ENCODE measurements at places on chromosomes 7 and 10.

DNA sequence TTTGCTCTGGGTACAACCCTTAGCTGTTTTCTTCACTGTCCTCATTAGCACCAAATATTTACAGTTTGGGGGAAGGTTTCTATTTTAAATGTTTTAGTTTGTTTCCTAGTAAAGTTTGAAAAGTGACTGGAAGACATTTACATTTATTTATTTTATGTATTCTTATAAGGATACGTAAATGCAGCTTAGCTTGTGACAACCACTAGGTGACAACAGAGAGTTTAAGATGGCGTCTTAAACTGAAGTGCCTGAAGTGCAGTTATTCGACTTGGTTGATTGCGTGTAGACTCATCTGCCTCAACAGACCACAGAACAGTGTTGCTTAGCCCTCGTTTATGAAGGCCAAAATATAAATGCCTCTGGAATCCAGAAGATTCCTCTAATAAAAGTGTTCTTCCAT lies 378.2 kb upstream of the MYO3A start:
- DNase-seq: no peak

DNA sequence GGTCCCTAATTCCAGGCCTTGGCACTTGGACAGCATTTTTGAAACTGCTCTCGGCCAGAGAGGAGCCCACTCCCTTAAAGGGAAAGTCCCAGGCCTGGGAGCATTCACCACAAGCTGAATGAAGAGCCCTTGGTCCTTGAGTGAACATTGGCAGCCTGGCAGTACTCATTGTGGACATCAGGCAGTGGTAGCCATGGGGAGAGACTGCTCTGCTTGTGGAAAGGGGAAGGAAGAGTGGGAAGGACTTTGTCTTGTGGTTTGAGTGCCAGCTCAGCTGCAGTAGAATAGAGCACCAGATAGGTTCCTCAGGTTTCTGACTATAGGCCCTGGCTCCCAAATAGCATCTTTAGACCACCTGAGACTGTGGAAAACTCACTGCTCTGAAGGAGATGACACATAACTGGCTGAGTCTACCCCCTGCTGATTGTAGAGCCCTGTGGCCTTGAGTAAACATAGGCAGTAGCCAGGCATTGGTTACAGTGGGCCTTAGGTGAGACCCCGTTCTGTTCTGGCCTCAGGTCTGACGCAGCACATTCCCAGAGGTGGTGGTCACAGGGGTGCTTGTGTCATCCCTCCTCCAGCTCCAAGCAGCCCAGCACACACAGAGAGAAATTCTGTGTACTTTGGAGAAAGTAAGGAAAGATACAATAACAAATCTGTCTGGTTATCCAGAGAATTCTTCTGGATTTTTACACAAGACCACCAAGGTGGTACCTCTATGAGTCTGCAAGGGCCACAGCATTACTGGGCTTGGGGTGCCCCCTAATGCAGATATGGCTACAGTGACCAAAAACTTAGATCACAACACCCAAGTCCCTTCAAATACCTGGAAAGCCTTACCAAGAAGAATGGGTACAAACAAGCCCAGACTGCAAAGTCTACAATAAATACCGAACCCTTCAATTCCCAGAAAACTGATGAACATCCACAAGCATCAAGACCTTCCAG lies 153.8 kb downstream of the GNAI1 start:
- DNase-seq: no peak

DNA sequence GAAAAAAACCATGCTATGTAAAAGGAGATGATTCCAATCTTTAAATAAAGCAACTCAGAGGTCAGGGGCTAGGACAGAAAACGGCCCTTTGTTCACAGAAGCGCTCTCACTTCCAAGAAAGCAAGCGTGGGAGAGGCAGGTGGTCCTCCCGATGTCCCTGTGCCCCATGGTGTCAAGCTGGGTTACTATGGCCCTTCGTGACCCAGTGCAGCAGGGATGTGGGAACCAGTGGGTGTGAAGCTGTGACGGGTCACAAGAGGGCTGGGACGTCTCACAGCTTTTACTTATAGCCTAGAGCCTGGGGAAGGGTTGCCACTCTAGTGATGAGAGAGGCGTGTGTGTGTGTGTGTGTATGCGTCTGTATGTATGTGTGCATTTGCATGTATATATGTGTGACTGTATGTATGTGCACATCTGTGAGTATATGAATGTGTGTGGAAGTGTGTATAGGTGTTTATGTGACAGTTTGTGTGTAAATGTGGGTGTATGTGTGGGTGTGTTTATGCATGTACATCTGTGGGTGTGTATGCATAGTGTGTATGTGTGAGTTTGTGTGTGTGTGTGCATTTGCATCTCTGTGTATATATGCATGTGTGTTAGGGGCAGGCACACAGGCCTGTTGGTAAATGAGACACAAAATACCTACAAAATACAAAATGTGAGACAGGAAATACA lies 25.2 kb downstream of the HTRA1 start:
- no peak for DNase-seq

- DNase-seq: no peak
These were observed 25.3 kb upstream of the GALNT11 start for GRCh38 chr7:152000191-152000590.

GRCh38 chr7:150897502-150898474 lies 45.5 kb downstream of the AOC1 start:
- DNase-seq: no peak

DNA sequence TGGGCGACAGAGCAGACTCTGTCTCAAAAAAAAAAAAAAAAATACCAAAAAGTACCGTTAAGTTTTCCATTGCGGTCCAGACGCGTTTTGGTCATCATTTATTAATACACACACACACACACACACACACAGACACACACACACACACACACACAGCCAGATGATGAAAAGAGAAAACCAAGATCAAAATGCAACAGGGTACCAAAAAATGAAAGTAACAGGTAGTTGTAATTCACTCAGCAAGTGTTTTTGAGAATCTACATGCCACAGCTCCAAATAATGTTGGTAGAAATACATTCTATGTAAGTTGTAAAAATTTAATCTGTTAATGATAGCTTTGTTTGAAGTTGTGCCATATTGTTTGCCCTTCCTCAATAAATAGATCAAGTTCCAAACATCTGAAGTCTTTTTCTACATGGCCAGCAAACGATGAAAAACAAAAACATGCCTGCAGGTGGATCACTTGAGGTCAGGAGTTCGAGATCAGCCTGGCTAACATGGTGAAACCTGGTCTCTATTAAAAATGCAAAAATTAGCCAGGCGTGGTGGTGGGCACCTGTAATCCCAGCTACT lies 9.4 kb downstream of the YWHAG start:
- DNase-seq: no peak

- DNase-seq: no peak
These were observed 144.5 kb upstream of the FEZF1 start for GRCh38 chr7:122448893-122449589.

GRCh38 chr7:140036224-140036962 lies 26.4 kb downstream of the PARP12 start:
- DNase-seq: no peak

- DNase-seq: no peak
These were observed 194.6 kb upstream of the PHYHIPL start for GRCh38 chr10:58981846-58982245.

DNA sequence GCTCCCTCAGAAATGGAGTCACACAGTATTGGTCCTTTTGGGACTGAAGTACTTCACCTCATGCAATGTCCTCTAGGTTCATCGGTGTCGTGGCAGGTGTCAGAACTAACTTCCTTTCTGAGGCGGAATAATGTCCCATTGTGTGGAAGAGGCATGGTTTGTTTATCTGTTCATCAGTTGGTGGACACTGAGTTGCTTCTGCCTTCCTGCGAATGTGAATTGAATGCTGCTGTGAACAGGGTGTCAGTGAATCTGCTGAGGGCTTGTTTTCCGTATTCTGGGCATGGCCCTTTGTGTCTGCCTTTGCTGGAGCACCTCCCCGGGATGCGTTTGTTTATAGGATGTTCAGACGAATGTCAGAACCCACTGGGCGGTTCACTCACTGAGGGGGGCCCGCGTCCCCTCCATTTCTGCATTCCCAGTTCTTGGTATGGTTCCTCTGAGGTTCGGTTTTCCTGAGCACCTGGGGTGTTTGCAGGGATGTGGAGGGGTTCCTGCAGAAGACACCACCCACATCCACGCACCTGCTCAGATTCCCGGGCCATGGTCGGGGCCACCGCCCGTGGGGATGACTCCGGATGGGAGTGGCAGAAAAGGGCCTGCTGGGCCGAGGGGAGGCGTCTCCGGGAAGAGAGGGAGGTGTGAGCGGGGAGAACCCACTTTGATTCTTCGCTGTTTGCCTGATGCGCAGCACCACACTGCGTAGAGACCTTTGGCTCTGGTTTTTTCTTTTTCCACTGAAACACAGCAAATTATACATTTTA lies 33.1 kb downstream of the CHST12 start:
- DNase-seq: no peak

- DNase-seq: no peak
These were observed 11.0 kb downstream of the ZNF777 start for GRCh38 chr7:149449897-149450296.

DNA sequence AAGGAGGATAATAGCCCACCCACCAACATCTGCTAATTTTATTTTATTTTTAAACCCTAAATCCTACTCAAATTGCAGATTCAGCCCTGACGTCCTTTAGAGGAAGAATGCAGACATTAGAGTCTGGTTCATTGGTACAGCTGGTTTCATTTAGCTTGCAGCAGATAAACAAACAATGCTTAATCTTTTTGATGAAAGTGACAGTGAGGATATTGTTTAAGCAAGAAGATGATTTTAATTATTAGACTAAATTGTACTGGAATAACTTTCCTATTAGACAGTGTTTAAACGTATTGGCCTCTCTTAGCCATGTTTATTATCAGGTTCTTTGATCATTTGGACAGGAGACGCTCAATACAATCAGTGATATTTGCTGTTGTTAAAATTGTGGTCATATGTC lies 164.8 kb downstream of the CDK14 start:
- DNase-seq: no peak

- no peak for DNase-seq
These were observed 225.9 kb upstream of the INHBA start for GRCh38 chr7:41928781-41929180.

DNA sequence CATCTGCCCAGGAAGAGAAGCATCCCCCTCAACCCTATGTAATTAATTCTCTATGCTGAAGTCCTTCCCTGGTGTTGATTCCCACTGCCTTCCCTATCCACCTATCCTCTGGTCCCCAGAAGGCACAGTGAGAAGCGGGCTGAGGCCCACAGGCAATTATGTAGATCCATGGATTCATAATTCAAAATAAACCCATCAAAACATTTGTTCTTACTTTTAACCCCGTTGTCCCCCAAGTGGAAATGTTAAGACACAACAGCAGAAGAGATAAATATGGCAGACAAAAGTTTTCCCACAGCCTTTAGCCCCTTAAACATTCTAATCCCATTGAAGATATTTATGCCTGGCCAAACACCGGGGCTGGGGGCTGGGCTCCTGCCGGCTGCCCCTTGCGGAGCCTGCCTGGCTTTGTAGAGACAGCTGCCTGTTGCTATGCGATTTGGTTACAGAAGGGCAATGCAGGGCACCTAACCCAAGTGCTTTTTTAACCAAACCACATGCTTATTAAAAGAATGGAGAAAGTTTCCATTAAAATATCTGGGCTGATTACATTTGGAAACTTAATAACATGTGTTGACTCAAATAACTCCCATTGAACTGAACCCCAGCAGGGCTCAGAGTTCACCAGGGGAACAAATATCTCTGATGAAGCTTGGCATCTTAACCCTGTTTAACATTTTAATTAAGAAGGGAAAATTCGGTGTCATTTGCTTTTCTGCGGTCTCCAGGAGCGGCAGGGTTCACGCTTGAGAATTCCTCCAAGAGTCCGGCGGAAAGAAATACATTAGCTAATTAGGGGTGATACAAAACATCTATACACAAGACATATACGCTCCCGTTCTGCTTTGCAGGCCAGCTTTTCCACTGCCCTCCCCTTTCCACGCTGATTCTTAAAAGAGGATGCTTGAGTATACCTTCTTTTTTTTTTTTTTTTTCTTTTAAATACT lies 110.8 kb upstream of the FGFR2 start:
- no peak for DNase-seq

- no peak for DNase-seq
These were observed 31.0 kb downstream of the SLIT1 start for GRCh38 chr10:97154781-97155180.

DNA sequence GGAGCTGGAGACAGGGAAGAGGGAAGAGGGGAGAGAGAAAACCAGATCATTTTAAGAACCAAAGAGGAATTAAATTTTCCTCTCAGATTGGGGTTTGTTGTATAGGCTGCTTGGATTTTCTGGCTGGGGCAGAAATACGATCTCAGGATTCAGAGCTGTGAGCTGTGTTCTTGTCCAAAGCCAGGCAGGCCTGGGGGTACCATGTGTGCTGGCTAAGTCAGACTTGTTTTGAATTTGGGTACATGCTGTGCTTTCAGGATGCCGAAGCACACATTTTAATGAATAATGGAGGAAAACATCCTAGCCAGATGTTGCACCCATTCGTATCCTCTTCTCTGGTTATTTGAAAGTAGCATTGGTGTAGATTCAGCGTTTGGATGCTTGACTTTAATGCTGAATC lies 170.3 kb upstream of the PODXL start:
- no peak for DNase-seq

DNA sequence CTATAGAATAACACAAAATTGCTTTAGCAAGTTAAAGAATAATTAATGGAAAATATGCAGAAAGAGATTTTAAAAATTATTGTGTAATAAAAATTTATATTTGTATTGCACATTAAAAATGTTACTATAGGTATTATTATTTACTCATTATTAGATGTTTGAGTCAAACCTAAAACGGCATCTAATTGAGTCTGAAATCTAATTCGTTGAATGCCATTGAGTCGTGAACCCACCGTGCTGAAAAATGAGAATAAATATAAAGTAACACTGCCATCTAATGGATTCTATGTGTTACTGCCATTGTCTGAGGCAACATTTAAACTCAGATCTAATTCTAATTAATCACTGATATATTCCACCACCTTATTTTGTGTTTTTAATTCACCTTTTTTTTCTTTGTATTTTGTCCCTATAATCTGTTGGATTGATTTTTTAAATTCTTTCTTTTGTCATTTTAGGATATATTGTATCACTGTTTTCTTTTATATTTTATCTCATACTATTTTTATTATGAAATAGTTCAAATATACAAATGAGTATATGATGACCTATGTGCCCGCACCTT lies 62.2 kb downstream of the SAMD9 start:
- DNase-seq: no peak

GRCh38 chr7:136964347-136964746 lies 95.9 kb downstream of the CHRM2 start:
- no peak for DNase-seq

DNA sequence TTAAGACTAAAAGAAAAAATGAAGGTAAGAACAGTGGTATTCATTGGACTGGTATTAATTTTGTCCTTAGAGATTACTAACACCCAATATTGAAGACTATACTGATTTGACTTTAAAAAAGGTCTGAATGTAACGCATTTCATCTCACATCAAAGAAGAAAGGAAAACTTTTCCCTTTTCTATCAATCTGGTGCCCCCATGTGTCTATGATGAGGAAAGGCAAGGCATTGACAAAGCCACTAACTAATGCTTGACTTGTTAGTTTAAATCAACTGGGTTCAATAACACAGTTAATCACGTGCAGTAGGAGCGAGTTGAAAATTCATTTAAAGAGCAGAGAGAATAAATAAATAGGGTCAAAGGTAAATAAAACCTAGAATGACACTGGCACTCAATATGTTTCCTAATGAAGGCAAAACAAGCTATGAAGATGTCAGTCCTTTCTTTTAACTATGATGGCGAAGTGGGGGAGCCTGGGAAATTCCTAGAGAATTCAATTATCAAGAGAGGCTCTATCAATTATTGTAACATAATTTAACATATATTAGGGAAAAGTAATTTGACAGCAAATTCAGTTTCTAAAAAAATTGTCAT lies 180.9 kb downstream of the ANK3 start:
- no peak for DNase-seq

GRCh38 chr7:106848851-106849442 lies 16.1 kb upstream of the PIK3CG start:
- DNase-seq: no peak

Measured in stimulated activated CD8-positive, alpha-beta memory T cell treated with anti-CD3 and anti-CD28 coated beads, Interleukin-7, amount 100 ng/mL, for 4 hours (primary cell).